ENCODE measurements at places on chromosomes 16 and 17.
A peak's percentile ranks its signal among the peaks of the same experiment; 100 is the strongest.

DNA sequence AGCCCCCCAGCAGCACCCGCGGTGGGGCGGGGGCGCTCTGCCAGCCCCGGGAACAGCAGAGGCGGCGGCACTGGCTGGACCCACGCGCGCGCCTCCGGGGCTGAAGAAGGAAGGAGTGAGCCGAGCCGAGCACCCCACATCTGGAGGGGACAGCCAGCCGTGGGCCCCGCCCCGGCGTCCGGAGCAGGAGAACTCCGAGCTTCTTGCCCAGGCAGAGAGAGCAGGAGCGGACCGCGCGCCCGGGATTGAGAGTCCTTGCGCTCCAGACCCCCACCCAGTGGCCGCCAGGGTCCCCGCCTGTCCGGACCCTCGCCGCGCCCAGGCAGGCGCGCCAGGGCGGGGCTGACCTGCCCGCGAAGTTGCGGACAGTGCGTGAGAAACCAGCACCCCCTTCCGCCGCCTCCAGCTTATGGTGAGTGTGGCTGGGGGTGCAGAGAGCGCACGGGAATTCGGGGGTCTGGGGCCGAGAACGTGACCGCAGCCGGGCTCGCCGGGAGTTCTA, 921.9 kb upstream of the EEF2KMT start:
- DNase-seq, result no peak

DNA sequence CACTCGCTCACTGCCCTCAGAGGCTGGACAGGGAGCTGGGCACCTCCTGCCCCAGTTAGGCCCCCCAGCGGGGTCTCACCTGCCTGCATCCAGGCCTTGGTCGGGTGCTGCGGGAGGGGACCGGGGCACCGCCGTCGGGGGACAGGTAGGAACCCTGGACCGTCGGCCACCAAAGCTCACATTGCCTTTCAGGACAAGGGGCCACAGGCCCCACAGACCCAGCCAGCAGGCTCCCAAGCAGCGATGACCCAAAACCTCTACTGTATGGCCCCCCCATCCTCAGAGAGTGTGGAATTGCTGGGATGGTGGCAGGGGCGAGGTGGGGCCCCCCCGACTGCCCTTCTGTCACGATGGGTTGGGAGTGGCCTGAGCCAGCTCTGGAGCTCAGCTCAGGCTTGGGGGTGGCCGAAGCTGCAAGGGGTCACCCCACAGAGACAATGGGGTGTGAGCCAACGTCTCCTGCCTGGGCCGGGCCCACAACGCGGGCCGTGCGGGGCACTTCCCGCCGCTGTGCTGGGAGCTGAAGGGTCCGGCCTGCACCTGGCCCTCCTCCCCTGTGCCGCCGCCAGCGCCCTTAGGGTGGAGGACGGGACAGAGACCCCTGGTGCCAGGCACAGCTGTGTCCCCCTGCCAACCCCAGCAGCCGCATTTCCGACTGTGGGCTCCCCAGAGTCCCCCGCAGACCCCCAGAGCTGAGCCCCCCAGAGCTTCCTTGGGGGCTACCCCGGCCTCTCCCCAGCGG, 498 bp downstream of the IGFALS start:
- no peak for DNase-seq

DNA sequence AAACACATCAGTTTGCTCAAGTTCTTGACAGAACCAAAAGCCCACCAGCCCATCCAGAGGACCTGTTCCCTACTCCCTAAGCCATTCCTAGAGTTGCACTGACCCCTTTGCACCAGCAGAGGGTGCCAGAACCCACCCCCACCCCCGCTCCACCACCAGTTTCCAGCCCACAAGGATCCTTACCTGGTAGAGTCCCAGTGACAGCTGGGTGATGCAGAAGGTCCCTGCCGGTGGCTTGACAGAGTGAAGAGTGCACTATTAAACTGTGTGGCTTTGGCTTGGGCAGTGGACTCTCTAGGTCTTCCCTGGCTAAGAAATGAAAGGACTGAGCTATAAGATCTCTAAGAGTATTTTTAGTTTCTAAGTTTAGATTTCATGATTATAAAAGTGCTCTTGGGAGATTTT, 73.3 kb upstream of the MTMR4 start:
- peak; percentile 66 for DNase-seq

DNA sequence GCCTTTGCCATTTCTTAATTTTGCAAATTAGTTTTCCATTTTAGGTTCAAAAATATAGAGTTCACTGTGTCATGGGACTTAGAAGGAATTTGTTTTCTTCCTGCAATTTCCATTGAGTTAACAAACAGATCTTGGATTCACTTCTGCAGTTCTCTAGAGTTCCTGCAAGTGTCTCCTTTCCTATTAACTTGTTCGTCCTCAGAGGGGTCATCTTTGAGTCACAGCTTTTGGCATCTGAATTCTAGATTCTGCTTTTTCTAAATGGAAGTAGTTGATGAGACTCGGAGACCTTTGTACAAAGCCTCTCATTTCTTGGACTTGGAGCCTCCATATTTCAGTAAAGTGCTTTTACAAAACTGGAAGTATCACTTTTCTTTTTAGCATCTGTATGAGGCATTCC, 323.3 kb downstream of the BCAS3 start:
- DNase-seq, result no peak

GRCh38 chr17:38674014-38674748, 576 bp downstream of the EPOP start:
- DNase-seq, result no peak

DNA sequence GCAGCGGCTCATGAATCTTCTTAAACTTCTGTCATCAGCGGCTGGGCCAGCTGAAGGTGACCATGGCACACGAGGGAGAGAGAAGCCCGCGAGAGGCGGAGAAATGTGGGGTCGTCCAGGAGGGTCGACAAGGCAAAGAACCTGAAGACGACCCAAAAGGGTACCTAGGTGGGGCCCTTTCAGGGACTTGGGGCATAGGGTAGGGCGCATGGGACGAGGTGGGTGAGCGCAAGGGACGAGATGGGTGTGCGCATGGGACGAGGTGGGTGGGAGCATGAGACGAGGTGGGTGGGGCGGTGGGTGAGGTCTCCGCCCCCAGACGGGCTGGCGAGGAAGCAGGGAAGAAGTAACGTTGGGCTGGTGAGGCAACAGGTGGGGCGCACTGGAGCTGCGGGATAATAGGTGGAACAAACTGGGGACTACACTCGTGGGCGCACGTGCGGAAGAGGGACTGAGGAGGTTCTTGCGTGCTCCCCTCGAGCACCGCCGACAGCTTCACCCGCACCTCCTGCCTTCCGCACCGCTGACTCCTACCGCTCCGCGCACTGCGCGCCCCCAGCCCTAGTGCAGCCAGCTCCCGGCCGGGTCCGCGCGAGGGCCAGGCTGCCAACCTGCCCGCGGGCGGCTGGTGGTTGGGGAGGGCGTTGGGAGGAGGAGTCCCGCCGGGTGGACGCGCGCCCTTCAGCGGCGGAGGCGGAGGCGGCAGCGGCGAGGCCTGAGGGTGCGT, 23.2 kb upstream of the CRYM start:
- DNase-seq, result peak; percentile 62

- DNase-seq, result no peak
Measured at GRCh38 chr17:57457188-57457587, 200.9 kb downstream of the MSI2 start.

DNA sequence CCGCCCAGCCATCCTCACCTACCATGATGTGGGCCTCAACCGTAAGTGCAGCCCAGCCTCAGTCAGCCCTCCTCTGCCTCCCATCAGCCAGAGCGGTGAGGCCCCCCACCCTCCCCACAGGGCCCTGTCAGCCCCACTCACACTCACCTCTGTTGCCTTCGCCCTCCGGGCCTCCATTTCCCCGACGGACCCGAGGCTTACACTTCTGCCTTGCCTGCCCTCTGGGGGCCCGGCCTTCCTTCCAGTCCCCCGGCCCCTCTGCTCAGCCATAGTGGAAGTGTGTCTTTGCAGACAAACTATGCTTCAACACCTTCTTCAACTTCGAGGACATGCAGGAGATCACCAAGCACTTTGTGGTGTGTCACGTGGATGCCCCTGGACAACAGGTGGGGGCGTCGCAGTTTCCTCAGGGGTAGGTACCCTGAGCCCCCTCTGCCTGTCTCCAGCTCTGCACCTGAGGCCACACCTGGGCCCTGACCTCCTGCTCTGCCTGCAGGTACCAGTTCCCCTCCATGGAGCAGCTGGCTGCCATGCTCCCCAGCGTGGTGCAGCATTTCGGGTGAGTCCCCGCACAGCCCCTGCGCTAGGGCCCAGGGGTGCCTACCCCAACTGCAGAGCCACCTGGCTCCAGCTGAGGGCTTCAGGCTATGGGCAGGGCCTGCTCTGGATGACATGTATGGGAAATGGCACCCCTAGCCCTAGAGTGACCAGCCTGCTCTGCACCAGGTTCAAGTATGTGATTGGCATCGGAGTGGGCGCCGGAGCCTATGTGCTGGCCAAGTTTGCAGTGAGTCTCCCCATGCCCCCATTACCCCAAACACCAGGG, 4.1 kb downstream of the NDRG4 start:
- no peak for DNase-seq

GRCh38 chr17:83104577-83105505, 25.4 kb downstream of the METRNL start:
- no peak for DNase-seq

GRCh38 chr17:64074704-64075426, 54.4 kb upstream of the ICAM2 start:
- no peak for DNase-seq

- DNase-seq, result no peak
Measured at GRCh38 chr17:27952366-27952765, 59.2 kb upstream of the LYRM9 start.

DNA sequence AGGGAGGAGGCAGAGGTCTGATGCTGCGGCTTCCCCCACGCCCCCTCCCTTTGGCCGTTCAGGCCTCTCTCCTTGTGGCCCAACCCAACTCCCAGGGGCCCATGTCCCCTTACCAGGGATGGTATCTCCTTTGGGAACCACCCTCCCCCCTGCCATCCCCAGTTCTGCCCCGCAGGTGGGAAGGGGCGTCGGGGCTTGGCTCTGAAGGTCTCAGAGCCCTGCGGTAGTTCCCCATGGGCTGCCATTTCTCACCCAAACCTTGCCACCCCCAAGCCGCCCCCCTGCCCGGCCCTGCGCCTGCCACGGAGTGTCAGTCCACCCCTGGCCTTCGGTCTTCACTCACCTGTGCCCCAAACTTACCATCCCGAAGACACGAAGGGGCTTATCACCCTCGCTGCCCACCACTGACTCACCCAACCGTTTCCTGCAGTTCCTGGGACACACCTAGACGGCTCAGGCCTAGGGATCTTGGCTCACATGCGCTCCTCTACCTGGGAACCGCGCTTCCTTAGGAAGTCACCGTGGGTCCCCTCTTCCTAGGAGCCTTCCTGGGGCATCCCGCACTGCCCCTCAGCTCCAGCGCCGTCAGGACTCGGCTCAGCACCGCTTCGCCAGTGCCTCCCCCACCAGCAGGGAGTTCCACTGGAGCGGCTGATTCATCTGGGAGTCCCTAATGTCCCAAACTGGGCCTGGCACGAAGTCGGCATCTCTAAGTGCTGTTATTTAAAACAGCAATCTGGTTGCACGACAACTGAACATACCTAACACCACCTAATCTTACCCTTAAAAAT, 1.1 kb upstream of the DOC2A start:
- DNase-seq, result no peak

DNA sequence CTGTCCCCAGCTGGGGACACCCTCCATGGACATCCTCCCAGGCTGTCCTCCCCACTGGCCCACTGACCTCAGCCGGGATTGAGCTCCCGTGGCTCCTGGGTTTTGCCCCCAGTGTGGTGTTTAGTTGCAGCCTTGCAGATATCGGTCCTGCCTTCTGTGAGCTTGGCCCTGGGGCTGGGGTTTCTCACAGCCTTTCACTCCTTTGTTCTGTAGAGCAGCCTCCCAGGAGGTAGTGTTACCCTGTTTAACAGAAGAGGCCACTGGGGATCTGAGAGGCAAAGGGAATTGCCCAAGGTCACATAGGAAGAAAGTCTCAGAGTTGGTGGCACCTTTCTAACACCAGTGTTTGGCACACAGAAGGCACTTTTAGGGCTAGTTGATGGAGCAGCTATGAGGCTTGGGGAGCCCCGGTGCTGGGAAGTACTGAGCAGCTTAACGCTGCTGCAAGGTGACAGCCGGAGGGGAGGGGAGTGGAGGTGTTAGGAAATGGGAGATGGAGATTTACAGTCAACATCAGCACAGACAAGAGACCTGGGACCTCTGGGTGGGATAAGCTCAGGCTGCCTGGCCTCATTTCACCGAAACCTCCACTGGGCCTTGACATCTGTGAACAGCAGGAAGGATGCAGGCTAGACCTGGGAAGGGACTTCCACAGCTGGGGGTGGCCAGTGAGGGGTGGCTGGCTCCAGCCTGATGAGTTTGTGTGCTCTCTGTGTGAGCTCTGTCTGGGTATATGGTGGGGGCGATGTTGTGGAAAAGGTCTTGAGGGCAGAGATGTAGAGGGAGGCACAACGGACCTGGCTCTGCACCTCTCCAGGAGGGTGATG, 26.1 kb downstream of the CACNA1G start:
- no peak for DNase-seq

- DNase-seq, result peak; percentile 10
Measured at GRCh38 chr16:23597003-23597756, 1.1 kb upstream of the NDUFAB1 start.

- DNase-seq, result no peak
Measured at GRCh38 chr17:76384222-76384986, at the start of gene SPHK1. SPHK1 (plus strand) TSS chr17:76384609; CDS start chr17:76385645, 1,036 bp downstream.

DNA sequence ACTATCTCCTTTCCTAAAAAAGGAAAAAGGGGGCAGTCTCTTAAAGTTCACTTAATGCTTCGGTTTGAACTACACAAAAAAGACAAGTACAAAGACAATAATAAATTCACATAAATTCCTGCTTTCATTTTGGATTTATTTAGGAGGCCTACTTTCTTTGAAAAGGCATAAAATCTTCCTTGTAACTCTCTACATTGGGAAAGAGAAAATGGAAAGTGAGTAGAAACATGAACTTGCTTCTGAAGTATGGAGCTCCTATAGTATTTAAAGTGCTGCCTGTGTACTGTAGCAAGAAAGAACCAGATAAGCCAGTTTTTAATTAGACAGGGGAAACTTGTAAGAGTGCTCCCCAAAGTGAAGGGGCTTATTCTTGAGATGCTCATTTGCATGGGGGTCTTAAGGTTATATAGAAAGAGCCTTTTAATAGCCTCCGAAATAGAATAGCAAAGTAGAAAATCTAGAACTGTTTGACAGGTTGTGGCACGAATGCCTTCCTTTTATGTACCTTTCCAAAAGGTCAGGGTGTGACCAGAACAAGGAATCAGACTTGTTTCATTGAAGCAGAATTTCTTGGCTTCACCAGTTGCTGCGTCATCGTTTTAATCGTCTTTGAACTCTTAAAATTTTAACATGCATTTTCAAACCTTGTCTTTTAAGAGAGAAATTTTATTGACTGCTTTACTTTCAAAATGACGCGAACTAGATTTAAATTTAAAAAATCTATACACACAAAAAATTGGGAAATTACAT, 12.9 kb downstream of the GAN start:
- no peak for DNase-seq
